AG04449 (cell line): ENCODE measurements at places on chromosomes 7 and 10.
A peak's percentile ranks its signal among the peaks of the same experiment; 100 is the strongest.

DNA sequence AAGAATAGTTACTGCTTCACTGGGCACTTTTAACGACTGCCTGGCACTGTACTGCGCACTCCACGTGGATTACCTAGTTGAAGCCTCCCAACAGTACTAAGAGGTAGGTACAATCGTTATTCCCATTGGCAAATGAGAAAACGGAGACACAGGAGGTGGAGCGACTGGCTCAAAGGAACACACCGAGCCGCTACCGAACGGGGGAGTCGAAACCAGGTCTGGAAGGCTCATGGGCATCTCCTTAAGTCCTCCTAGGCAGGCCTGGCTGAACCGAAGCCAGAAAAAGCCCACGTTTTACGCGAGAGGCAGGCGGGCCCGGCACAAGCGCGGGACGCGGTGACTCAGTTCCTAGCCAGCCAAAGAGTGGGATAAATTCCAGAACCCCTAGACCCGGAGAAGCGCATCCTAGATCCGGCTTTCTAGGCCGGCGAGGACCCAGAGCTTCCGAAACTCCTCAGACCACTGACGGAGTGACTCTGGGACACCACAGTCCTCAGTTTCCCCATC, 472 bp downstream of the PDAP1 start:
- DNase-seq: peak; percentile 24

DNA sequence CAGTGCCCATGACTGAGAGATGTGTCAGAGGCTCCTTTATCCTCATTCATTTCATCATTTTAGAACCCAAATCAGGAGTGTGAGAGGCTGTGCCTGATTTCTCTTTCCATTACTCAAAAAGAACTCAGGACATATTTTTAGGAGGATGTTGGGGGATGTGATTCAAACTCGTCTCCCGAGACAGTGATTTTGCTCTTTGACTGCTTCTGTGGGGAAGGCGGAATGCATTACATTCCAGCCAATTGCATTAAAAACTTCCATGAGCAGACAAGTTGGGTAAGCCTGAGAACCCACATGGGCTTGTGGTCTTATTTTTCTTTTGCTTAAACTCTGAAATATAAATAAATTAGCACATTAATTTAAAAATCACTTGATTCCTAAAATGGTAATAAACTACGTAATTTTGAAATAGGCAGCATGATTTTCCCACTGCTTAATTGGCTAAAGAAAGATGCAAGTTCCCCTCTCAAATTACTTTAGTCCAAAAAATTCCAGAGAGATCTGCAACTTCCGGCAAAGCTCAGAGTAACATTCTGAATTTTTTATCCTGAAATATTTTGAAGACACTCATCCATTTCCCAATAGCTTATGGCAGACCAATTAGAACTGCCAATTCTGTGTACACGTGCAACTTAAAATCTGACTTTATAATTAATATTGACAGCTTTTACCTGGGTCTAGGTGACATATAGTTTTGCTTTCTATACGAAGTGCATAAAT, 185.6 kb downstream of the C7orf25 start:
- no peak for DNase-seq

DNA sequence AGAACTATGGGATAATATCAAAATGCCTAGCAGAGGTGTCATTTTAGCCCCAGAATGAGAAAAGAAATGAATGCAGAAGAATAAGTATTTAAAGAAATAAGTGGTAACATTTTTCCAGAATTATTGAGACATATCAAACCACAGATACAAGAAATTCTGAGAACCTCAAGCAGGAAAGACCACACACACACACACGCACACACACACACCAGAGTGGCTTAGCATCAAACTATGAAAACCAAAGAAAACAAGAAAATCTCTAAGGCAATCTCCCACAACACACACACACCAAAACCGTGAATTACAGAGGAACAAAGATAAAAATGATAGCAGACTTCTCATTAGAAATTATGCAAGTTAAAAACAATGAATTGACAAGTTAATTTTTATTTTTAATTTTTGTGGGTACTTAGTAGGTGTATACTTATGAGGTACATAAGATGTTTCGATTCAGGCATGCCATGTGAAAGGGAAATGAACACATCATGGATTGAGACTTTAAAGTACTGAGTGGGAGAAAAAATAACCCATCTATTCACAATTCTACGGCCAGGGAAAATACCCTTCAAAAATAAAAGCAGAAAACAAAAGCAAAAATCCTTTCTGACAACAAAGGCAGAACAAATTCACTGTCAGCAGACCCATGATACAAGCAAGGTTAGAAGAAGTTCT, 14.6 kb downstream of the PPIF start:
- DNase-seq: no peak

DNA sequence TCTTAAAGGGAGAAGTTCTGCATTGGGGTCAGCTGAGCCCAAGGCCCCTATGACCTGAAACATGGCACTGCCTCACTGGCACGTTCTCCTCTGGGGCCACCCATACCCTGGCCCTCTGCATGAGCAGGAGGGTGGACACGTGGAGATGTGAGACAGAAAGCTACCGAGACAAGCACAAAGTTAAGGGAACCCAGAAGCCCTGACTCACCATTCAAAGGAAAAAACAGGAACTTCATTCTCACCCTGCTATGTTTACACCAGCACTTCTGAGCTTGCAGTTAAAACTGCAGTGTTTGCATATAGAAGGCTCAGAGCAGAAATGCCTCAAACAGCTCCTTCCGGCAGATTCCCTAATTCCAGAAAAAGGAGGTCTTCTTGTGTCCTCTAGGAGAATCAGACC, 41.7 kb downstream of the DENND11 start:
- no peak for DNase-seq

DNA sequence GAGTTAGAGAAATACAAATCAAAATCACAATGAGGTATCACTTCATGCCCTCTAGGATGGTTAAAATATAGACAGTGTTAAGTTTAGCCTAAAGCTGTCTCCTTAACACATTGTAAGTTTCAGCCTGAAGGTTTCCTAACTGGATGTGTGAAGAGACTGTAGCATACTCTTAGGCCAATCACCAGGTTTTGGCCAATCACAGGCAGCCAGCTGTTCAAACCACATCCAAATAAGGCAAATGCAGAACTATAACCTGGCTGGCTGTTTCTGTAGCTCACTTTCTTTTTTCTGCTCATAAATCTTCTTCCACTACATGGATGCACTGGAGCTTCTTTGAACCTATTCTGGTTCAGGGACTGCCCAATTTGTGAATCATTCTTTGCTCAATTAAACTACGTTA, 19.7 kb downstream of the ESYT2 start:
- DNase-seq: no peak
